ENCODE measurements at places on chromosomes 2 and 18.

GRCh38 chr18:55494899-55495298 lies 93.1 kb downstream of the TCF4 start:
- no peak for DNase-seq

DNA sequence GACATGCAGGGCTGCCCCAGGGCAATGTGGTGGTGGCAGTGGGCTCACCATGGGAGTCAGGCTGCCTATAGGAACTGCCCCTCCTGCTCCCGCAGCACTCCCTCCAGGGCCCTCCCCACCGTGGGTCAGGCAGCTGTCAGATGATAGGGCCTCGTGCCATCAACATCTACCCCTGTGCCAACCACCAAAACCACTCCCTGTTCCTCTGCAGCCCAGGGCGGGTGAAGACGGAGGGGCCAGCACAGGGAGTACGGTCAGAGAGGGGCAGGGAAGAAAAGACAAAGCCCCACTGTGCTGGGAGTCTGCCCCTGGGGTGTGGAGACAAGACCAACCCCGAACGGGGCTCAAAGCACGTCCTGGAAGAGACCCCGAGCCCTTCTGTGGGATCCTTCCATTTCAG lies 97.4 kb downstream of the TNS1 start:
- DNase-seq, result no peak

DNA sequence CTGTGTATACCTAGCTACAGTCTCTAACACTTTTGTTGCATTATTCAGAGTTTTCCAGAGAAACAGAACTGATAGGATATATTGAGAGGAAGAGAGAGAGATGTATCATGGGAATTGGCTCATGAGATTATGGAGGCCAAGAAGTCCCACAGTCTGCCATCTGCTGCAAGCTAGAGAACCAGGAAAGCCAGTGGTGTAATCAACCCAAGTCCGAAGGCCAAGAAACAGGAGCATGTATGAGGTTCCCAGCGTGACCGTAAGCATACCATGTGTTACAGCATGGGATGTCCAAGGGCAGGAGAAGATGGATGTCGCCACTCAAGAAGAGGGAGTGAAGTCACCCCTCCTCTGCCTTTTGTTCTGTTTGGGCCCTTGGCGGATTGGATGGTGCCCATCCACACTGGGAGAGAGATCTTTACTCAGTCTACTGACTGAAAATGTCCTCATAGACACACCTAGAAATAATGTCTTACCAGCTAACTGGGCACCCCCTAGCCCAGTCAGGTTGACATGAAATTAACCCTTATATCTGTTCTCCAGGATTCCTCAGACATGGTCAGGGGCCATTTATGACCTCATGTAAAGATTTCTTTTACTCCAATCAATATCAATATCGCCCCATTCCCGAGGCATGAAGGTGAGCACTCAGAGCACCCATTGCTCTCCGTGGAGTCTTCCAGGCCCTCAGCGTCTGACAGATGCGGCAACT lies 179.6 kb downstream of the CTIF start:
- no peak for DNase-seq

DNA sequence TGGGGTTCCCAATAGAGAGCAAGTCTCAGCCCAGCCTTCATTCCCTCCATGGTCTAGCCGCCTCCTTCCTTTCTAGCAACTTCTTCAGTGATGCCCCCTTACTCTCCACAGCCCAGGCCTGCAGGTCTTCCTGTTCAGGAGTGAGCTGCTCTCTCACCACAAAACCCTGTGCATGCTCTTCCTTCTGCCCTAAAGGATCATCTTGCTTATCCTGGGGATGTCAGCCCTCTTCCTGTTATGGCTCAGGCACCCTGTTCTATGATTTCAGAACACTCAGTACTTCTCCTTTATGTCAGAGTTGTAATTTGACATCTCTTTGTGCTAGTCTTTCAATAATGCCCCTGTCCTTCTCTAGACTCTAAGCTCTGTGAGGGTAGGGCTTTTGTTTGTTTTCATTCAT lies 19.4 kb downstream of the TMEM178A start:
- DNase-seq, result no peak

DNA sequence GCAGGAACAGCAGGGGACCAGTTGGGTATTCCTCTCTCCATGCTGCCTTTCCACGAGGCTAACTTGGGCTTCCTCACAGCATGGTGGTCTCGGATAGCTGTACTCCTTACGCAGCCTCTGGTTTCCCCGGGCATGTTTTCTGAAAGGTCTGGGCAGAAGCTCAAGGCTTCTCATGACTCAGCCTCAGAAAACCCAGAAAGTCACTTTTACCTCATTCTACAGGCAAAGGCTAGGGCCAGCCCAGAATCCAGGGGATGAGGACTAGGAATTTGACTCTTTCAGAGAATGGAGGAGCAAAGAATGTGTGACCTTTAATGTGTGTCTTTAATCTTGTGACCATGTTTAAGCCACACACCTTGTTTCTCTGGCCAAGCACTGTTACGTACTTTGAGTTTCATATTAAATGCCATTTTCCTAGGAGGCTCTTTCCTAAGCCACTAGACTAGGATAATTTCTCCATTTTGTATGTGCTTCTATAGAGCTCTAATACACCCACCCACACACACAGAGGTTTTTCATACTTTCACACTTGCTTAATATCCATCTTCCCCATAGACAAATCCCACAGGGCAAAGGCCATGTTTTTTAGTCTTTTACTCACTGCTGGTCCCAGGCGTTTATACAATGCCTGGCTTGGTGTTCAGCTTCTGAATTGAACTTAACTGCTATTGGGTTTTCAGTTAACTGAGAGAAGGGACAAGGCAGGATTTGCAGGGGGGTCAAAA lies 77.3 kb downstream of the LONRF2 start:
- no peak for DNase-seq

All from NCI-H2081 (cell line).